Nucleus accumbens (tissue), 56 donors: ENCODE measurements at places on chromosomes 7 and 10.

DNA sequence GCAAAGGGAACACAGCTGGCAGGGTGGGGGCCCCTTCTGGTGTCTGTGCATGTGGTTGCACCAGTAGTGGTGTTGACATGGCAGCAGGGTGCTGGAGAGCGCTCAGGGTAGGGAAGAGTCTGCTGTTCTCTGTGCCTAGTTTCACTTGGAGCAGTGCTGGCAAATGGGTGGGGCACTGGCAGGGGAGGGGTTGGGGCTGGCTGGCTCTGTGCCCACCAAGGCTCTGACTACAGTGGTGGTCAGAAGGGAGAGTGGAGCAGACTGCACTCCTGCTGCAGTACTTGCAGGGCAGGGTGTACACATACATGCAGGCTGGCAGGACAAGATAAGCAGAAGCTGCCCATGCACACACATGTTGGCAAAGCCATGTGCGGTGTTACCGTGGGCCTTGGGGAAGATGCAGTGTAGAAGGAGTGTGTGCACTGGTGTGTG lies 18.2 kb downstream of the FAM25A start:
- no peak for DNase-seq

DNA sequence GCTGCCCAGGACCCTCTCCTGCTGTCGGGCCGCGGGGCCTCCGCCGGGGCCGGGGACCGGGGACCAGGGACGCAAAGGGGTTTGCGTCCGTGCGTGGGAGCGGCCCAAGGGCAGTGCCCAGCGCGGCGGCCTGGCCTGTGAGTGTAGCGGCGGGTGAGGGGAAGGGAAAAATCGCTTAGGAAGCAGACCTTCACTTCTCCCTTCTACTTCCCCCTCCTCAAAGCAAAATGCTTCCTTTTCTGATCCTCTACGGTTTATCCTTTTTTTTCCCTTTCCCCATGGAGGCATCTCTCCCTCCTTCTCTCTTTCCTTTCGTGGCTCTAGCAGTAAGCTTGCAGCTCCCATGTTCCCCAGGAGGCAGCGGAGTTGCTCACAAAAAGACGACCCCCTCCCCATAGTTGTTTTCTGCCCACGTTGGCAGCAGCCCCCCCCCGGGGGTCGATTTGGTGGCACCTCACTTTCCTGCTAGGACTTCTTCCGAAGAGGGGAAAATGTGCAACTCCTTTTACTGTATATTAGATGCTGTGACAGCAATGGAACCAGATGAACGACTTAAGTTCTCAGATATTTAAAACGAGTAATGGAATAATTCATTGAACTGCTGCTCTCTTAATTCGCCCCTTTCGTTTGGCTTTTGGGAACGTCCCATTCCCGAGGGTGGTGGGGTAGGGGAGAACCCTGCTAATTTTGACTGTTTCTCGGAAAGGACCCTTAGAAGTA lies 724 bp downstream of the CAPZA2 start:
- no peak for DNase-seq

DNA sequence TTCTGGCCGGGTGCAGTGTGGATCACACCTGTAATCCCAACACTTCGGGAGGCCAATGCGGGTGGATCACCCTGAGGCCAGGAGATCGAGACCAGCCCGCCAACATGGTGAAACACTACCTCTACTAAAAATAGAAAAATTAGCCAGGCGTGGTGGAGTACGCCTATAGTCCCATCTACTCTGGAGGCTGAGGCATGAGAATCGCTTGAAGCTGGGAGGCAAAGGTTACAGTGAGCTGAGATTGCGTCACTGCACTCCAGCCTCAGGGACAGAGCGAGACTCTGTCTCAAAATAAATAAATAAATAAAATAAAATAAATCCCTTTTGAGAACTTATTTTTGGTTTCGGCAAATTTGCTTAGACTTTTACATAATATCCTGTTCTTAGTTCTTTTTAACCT lies 31.3 kb upstream of the ATP6V0A4 start:
- DNase-seq, result no peak

DNA sequence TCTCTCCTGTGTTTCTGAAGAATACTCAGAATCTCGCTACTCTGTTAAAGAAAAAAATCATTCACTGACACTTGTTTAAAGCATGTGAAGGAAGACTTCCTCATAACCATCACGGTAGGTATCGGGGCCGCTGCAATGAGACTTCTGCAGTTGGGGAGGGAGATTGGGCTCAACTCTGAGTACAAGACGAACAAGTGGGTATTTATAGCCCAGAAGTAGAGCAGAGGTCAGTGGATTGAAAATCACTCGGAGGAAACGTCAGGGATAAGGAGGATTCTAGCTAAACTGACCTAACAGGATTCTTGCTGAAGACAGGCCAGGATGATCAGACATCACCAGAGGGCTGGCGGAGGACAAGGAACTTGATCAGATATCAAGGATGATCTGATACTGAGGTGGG lies 33.3 kb downstream of the ITPRIP start:
- no peak for DNase-seq

DNA sequence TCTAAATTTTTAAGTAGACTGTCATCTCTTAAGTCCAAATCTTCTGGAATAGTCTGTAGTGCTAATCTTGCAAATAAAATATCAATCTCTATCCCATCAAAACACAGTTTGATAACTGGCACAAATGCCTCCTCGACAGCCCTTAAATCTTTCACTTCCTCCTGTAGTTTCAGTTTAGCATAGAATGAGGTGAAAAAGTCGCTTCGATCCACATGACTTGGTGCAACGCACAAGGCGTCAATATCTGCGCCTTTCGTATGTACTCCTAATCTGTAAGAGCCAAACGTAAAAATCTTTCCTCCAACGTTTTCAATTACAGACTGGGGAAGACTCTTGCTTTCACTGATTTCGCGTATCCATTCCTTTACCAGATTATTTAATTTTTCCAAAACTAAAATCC lies 603 bp downstream of the PAPOLB start:
- DNase-seq, result no peak

DNA sequence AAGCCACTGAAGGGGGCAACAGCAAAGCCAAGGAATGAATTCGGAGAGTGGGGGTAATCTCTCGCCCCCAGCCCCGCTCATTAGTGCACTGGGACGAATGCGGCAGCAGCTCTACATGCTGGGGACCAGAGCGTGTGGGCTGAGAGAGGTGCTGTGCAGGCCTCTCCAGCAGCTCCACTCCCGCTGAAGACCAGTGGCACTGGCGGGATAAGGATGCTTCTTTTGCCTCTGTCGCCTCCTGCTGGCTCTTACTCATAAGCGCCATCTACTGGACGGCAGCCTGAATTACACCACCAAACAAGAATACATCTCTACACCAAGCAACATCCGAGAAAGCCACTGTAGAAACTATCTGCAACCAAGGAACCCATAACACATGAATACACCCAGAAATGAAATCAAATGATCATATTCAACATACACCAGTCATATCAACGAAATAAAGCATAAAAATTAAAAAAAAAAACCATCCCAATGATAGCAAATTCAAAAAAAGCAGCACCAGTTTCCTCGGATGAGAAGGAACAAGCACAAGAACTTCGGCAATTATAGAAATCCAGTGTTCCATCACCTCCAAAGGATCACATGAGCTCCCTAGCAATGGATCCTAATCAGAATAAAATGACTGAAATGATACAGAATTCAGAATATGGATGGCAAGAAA lies 79.0 kb upstream of the TMEM168 start:
- no peak for DNase-seq

- DNase-seq, result no peak
Measured at GRCh38 chr10:87991946-87992345, 128.5 kb downstream of the PTEN start.

- DNase-seq, result no peak
Measured at GRCh38 chr10:20698837-20699236, 198.3 kb downstream of the NEBL start.

DNA sequence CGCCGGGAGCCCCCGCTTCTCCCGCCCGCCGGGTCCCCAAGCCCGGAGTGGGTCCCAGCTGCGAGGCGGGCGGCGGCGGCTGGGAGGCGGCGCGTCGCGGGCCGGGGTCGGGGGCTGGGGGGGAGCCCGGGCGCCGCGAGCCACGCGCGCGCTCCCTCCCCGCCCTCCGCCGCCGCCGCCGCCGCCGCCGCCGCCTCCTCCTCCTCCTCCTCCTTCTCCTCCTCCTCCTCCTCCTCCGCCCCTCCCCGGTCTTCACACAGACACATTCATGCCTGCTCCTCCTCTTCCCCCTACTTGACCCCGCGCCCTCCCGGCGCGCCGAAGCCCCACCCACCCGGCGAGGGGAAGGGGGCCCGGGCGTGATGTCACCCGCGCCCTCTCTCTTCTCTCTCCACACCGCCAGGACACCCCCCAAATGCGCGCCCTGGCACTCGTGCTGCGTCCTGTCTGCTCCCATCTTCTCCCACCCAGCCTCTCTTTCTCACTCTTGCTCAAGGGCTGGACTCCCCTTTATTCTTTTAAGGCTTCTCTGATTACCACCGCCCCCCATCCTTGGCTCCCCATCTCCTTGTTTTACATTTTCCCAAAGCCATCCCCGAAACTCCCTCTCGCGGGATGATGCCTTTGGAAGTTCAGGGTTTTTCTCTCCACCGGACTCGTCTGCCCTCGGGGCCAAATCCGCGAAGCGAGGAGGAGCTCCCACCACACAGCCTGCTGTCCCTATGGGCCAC lies 967 bp upstream of the GLI3 start:
- DNase-seq, result peak; percentile 17

GRCh38 chr10:13225601-13226000 lies 8.6 kb downstream of the UCMA start:
- no peak for DNase-seq

GRCh38 chr10:52187521-52188258 lies 126.4 kb upstream of the DKK1 start:
- DNase-seq, result no peak

GRCh38 chr10:120998782-120999285 lies 147.7 kb downstream of the WDR11 start:
- DNase-seq, result no peak

- no peak for DNase-seq
Measured at GRCh38 chr10:97770255-97770654, 1.5 kb downstream of the SFRP5 start.

- DNase-seq, result peak; percentile 46
Measured at GRCh38 chr7:6271060-6271658, 1.3 kb downstream of the CYTH3 start.

DNA sequence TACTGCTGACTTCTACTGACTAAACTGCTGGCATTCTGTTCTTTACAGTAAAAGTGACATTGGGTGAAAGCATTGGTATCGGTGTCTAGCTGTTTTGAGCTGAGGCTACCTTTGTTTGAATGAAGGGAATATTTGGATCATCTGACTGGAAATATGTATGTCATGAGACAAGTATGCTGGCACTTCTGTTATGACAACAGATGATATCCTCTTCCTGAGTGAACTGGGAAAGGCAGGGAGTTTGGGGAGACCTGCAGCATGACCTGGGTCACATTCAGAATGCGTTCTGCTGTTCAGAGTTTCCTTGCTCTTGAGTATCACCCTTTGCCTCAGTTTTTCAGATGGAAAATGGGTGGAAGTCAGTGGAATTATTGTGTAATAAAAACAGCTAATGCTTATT lies 81.8 kb downstream of the PLCE1 start:
- DNase-seq, result no peak

DNA sequence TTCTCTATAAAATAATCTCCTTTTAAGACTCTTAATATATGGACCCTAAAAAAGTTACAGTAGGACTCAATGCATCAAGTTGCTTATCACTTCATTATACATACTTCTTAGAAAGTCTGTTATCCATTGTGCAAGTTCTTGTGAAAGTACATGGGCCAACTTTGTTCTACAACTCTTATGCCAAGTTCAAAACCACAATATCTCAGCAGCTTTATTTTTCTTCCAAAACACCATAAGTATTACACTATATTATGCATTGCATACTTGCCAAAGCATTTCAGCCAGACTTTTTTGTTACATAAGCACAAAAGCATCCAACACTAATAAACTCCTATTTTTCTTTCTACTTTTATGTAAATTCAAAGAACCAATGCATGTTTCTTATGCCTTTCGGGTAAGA lies 94.4 kb downstream of the AHR start:
- no peak for DNase-seq

DNA sequence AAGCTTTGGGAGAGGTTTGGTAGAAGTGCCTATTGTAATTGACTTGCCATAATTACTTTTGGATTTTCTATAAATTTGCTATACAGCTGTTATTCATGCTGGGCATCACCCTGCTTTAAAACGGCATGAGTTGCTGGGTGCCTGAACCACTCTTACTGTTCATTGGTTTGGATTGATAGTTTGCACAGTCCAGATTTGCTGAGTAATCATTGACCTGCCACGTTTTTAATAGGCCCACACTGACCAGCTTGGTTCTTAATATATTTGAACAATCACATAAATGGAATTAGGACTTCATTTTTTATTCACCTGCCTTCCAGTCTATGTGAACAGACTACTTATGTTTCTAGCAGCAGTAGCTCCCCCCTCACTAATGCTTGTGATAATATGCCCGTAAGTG lies 630.8 kb downstream of the SDK1 start:
- no peak for DNase-seq

DNA sequence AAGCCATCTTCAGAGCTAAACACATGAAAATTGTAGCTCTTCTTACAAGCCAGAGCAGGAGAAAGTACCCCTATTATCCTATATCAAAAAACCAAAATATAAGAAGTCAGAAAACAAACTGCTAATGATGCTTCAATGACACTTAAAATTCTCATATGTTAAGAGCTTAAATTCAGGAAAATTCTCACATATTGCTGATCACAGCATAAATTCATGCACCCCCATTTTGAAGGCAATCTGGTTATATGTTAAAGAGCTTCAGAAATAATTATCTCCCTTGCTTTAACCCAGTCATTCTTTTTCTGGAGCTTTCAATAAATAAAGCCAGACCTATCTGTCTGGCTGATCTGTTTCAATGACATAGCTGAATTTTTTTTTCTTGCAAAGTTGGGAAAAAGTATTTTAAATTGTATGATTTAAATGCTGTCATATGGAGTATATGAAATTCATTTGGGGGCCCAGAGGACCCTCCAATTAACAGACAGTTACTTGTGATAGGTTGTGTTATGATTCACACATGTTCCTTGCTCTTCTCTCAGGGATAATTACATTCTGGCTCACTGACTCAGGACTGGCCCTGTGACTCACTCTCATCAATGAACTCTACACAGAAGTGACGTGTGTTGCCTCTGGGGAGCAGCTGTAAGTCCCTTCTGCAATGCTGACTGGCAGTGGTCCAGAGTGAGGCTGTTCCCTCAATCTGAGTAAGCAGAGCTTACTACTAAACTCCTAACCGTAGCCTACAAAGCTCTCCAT lies 85.2 kb downstream of the HGF start:
- DNase-seq, result peak; percentile 52

DNA sequence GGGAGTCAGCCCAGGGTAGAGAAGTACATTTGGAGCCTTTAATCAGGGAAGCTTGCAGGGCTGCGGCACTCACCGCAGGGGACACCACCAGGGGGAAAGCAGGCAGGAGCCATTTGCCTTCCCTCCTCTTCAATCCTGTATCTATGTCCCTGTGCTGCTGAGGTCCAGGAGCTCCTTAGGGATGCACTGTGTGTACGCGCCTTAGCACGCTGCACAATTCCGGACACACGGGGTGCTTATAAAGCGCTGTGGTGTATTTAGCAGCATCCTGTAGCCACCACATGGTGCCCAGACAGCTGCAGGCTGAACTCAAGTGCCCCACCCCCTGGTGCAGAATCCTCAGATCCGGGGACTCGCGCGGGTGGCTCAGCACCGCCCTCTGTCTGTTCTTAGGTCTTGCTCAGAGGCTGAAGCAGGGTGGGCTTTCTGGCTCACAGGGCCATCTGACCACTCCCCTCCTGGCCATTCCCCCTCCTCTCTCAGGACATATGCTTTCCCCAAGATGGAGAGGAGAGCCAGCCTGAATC lies 421.4 kb downstream of the SDK1 start:
- DNase-seq, result no peak

GRCh38 chr7:25994433-25994994 lies 157.5 kb upstream of the NFE2L3 start:
- DNase-seq, result no peak
